ENCODE measurements at places on chromosomes 13 and 19.

DNA sequence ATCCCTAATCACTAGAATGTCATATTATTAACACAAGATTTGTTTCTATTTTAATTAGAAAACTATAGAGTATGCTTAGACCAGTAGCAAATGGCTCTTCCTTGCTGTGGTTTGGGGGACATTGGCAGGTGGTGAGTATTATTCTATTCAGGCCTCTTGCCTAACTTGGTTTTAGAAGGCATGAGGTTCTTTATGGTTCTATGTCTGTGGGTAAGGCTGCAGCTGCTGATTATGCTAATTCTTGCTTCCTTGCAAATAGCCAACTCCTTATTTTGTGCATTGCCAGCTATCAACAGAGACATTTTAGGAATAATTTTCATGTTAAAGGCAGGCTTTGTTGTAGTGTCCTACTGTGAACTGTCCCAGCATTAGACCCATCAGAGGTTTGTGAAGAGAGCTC, 1344.9 kb downstream of the UQCRFS1 start:
- peak; percentile 31 for DNase-seq

DNA sequence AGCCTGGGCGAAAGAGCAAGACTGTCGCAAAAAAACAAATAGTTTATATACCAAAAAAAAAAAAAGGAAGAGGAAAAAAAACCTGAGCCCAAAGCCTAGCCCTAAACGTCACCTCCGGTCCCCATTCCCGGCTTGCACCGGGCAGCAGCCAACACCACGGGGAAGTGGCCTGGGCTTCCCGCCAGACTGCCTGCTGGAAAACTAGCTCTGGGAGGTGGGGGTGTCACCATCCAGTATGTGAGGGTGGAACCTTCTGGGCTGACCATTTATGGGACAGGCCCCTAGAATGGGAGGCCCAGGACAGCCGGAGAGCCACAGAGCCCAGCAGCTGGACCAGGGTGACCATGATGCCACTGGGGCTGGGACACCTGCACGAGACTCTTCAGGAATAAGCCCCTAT, 37.3 kb downstream of the IL12RB1 start:
- DNase-seq: no peak

- DNase-seq: no peak
Observed at GRCh38 chr19:56577719-56578602, 10.7 kb downstream of the ZNF470 start.

DNA sequence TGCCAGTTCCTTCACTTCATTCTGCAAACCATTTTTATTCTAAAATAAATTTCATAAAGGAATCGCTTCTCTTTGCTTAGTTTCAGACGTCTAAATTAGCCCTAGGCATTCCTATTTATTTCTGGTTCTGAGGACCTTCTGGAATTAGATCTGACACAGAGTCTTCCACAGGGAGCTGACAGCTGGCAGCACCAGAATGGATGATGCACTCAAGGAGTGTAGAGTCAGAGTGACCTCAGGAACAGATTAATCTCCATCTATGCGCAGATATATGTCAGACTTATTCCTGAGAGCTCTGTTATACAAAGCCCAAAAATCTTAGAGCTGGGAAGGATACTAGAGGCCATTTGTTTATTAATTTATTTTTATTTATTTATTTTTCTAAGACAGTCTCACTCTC, 450.8 kb downstream of the HS6ST3 start:
- DNase-seq: no peak

- DNase-seq: no peak
Observed at GRCh38 chr13:65966991-65967451, 1263.1 kb downstream of the PCDH9 start.

- no peak for DNase-seq
Observed at GRCh38 chr13:31424130-31424729, 224.5 kb downstream of the B3GLCT start.

DNA sequence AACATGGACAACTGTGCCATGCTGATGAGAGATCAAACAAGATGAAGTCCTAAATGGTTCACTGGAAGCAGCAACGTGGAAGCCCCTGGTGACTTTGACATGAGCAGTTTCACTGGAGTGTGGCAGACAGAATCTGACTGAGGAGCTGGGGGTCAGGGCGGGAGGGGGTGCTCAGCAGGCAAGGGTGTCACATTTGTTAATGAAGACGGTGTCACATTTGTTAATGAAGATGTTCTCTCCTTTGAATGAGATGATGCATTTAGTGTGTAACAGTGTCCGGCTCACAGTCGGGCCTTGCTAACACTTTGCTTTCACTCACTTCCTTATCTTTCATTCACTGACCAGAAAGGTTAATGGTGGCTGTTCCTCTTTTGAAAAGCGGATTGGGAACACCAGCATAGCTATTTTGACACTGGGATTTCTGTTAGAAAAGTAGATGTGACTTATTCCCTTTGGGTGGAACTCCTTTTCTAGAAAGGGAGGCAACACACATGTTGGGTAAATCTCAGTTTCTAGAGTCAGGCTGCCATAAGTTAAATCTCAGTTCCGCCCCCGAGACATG, 693.7 kb downstream of the UQCRFS1 start:
- no peak for DNase-seq

DNA sequence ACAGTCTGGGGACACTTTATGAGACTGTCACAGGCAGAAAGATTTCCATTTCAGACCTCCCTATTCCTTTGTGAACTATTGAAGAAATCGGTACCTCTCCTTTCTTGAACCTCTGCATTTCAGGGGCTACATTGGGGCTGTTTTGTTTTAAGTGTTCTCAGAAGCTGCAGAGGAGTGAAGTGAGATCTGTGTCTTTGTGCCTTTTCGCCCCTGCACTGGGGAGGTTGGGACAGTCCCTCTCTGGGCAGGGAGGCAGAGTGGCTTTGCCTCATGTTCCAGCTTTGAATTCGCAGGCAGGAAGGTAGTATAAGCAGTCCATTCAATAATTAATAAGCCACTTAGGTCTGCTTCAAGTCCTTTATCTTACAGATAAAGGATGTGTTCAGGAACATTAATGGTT, 9.5 kb upstream of the AMER2 start:
- peak; percentile 78 for DNase-seq
